COLO829 (cell line): ENCODE measurements at places on chromosomes 5 and 9.
A peak's percentile ranks its signal among the peaks of the same experiment; 100 is the strongest.

GRCh38 chr5:141758310-141758998, 76.4 kb upstream of the ARAP3 start:
- no peak for DNase-seq

DNA sequence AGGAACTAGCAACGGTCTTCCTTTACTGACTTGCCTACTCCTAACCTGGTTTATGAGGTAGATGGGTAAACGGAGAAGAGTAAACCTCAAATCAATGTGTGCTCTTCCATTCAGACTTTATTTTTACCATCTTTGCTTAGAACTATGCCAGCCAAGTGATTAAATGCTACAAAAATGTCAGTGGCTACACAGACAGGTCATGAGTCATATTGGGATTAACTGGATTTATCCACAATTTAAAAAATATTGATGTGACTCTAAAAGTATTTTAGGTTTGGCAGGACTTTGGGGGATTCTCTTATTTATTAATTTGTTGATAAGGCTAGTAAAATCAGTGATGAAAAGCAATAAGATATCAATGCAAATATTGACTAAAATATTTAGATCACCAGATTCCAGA, 275.0 kb downstream of the PLK2 start:
- DNase-seq = no peak

DNA sequence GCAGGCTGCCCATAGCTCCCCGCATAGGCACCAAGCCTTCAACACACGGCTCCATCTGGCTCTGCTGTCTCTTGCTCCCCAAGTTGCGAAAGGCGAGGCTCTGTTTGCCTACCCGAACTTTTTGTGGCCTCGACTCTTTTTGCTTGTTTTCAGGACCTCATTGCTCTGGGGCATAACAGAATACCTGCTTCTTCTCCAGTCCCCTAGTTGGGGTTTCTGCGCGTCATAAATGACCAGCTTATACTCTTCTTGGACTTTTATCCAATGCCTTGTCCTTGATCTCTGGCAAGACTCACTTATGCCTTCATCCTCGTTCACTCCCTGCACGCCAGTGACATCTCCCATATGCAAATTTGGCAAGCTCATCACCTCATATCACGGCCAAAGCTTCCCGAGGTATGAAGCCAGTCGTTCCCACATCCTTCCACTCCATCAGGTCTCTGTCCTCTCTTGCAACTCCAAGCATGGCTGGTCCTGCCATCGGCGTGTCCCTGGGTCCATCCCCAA, 238.8 kb upstream of the ADAMTS16 start:
- no peak for DNase-seq

- DNase-seq = no peak
These were observed 29.3 kb downstream of the TLR4 start for GRCh38 chr9:117733465-117733864.

GRCh38 chr5:41413074-41413473, 97.3 kb downstream of the PLCXD3 start:
- no peak for DNase-seq

DNA sequence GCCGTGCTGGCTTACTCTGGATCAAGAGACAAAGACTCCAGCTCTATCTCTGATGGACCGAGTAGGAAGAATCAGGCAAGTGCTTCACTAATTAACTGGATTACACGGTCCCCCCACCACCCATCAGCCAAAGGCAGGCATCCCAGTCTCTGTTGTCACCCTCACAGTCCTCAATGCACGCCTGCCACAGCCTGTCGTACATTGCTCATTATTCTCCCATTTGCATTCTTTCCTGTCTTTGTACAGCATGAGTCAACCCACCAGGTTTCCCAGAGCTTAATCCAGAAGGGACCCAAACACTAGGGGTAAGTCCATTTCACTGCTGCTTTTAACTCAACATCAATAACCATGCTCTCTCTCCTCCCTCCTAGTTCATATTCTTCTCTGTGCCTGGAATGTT, 44.4 kb downstream of the PCA3 start:
- no peak for DNase-seq

DNA sequence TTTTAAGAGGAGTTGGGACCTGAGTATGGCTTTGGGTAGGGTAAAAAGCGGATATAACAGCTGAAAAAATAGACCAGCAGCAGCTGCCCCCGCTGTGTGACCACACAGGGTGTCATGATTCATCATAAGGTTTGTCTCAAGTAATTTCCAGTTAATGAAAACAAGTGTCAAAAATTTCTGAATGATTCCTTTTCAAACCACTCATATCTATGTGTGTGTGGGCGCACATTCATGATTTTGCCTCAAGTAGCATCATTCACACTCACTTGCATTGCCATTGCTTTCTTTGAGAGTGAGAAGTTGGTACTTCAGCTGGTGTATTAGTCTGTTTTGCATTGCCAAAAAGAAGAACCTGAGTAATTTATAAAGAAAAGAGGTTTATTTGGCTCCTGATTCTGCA, 12.1 kb upstream of the TNFAIP8 start:
- no peak for DNase-seq

GRCh38 chr5:59180515-59180914, 597.6 kb downstream of the RAB3C start:
- DNase-seq = no peak

DNA sequence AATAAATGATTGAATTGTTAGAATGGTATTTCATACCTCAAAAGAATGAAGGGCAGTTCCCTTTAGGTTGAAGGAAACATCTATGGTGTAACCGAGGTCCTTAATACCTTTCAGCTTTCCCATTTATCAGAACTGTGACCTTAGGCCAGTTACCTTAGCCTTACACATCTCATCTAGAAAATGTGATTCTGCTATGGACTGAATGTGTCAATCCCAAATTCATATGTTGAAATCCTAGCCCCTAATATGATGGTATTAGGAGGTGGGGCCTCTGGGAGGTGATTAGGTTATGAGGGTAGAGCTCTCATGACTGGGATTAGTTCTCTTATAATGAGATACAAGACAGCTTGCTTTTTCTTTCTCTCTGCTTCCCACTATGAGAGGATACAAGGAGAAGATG, 441.9 kb downstream of the PLK2 start:
- no peak for DNase-seq

- no peak for DNase-seq
These were observed 22.5 kb upstream of the HMGCS1 start for GRCh38 chr5:43335681-43336080.

- DNase-seq = peak; percentile 36
These were observed 845 bp upstream of the NR4A3 start for GRCh38 chr9:99820685-99821395.

DNA sequence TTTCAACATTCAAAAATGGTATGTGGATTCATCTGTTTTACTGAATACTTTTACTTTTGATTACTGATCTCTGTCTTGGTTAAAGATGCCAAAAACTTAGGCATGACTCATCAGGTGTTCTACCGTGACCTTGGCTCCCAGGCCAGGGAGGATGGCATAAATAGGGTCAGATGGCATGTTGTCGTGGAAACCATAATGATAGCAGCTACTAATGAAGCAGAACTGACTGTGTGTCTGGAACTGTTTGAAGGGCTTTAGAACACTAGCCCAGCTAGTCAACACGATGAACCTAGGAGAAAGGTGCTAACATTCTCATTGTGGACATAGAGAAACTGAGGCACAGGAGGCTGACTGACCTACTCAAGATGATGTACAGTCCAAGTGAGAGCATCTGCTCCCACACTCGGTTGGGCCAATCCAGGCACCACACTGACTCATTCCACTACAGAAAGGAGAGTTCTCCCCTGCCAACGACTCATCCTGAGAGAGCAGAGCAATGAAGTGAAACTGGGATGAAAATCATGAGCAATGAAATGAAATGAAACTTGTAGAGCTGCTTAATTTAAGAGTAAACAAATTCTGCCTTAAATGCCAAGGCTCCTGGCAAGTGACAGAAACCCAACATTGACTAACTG, 116.0 kb downstream of the TENT4A start:
- DNase-seq = no peak

GRCh38 chr5:94244921-94245320, 373.5 kb downstream of the KIAA0825 start:
- DNase-seq = no peak
